ENCODE measurements at places on chromosomes 16 and 17.
A peak's percentile ranks its signal among the peaks of the same experiment; 100 is the strongest.

GRCh38 chr16:6297666-6298410 lies 1034.8 kb upstream of the RBFOX1 start:
- no peak for DNase-seq

DNA sequence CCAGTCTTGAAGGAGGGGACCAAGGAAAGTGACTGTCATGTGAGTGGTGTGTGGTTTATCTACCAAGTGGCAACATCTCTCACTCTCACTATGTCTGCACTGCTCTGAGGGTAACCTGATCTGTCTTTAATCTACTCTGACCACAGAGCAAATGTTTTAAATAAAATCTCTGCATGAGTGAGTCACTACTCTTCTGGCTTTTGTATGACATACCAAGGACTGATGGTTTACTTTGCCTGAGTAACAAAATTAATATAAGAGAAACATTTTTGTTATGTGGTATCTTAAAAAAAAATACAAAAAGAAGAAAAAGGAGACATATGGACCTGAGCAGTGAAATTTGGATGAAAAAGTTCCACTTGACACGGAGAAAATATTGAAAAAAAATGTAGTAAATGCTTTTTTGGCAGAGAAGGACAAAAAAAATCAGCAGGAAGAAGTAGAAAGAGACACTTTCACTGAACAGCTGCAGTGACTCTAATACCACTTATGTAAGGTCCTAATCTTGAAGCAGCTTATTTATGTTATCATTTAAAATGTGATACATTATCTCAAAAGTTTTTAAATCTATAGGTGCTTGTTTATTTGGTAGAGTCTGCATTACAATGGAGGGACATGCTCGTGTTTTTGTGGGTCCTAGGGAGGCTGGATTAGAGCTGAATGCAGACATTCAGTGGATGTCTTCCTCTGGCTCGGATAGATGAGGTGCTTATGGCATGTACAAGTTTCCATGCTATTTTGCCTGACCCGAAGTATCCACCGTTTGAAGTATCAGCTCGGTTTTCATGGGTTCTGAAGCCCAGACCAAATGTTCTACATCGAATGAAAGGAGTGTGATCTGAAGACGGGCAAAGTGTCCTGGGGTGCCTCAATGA lies 240.7 kb downstream of the MAP2K6 start:
- no peak for DNase-seq

DNA sequence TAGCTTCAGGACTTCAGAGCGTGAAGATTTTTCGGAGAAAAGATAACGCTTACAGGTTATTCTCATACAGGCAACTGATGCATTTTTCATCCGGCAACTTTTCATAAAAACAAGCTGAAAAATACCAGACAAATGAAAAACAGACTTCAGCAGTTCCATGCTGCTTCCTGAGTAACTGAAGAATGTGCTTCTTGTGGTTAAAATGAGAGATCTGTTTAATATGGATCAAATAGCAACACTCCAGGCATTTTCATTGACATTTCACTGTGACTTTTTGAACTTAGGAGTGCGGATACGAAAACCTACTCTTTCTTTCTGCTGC lies 705 bp upstream of the PITPNC1 start:
- no peak for DNase-seq

DNA sequence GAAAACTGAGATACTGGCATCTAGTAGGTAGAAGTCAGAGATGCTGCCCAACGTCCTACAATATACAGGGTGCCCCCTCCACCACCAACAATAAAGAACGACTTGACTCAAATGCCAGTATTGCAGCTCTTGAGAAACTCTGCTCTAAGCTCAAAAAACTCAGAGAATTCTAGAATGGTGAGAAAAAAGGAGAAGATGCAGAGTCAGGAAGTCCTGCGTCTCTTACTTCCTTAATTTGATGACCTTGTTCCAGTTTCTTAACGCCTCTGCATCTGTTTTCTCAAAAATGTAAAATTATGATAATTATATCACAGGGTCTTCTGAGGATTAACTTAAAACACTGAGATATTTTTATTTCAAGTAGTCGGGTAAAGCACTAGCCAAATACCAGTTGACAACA lies 1.7 kb upstream of the HSBP1 start:
- no peak for DNase-seq

DNA sequence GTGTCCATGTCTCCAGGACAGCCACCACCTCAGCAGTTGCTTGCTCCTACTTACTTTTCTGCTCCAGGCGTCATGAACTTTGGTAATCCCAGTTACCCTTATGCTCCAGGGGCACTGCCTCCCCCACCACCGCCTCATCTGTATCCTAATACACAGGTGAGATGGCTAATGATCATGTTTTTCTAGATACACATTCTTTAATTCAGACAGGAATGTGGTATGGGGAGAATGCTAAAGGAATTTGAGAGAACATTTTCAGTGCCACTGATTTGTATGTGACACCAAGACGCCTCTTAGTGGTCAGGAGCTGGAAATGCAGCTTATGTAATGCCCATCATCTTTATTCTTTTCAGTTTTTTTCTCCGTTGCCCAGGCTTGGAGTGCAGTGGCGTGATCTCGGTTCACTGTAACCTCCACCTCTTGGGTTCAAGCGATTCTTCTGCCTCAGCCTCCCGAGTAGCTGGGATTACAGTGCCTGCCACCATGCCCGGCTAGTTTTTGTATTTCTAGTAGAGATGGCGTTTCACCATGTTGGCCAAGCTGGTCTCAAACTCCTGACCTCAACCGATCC lies 8.9 kb upstream of the RAPGEFL1 start:
- DNase-seq: peak; percentile 16

Measured in T follicular helper cell (primary cell).